ENCODE measurements at places on chromosomes 3 and 15. TPM values are rescaled to one million over a fixed set of nuclear protein-coding genes. Genes with fewer than 3 reads are reported as not detected.

Gene CASR
- polyA plus RNA-seq, result not detected

Gene ZPLD1
- not detected for polyA plus RNA-seq

Gene VEPH1
- polyA plus RNA-seq, result 1.6 TPM

Gene DNAH12
- polyA plus RNA-seq, result not detected

Gene RLBP1
- polyA plus RNA-seq, result not detected

Gene SERPINI2
- not detected for polyA plus RNA-seq

Gene TJP1
- 13.0 TPM for polyA plus RNA-seq

Gene TM4SF4
- 1.4 TPM for polyA plus RNA-seq

Data from stomach (tissue), 19 donors.